Adrenal gland (tissue), 19 donors: ENCODE measurements at places on chromosomes 2 and 18.

DNA sequence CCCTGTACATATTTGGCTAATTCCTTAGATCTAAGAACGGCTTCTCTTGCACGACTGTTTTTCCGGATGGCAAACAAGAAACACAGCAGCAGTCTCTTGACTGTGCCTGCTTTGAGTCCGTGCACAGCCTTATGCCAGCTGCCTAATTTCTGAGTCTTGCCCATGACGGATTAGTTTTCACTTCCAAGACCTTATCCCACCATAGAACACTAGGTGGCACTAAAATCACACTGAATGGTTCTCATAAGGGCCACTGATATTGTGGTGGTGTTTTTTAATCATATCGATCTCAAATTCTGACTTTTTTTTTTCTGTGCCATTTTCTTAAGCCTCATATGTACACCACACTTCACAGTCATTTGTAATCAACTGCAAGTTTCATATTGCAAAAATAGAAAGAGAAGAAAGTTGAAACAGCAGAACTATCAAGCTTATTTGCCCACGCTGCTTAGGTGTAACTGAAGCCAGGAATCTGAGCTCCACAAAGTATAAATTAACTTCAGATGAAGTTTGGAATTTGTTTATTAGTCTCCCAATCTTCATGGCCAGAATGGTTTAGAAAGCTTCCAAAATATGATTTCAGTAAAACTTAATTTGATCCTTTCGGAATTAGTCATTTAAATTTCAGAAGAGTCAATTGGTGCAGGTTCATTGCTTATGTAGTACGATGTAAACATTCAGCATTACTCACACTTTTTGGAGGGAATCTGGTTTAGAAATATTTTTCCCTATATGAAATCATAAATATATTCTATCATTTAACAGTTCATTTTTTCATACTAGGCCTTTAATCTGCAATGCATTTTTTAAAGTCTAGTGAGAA lies 45.5 kb upstream of the SCN7A start:
- no peaks in the 10 kb centered on the region for H3K4me1 ChIP-seq
- H3K27ac ChIP-seq = no peak overlapping the region
- peak; percentile 12 for DNase-seq

DNA sequence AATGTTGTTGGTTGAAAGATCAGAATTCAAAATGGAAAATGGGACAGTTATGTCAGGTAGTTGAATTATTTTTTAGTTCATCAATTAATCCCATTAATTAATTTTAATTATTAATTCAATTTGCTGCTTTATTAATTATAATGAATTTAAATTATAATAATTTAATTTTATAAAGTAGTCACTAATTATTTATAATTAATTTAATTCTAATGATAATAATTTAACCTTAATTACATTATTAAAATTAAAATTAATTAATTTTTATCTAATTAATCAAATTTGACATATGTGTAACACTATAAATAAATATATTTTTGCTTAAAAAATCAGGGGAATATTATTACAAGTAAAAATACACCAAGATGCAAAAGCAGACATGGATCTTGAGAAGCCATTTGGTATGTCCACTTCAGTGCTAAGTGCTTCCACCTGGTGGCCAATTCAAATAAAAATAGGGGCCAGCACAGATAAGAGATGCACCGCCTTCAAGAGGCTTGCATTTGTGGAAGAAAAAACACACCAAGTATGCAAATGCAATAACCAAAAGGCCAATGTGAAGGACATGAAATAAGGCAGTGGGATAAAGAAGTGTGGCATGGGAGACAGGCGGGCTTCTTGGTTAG lies 73.2 kb downstream of the MBP start:
- peaks cover 4% of the 10 kb centered on the region for H3K4me1 ChIP-seq
- H3K36me3 ChIP-seq = no peaks in the 10 kb centered on the region
- DNase-seq = no peak
- no peaks in the 10 kb centered on the region for H3K27me3 ChIP-seq

DNA sequence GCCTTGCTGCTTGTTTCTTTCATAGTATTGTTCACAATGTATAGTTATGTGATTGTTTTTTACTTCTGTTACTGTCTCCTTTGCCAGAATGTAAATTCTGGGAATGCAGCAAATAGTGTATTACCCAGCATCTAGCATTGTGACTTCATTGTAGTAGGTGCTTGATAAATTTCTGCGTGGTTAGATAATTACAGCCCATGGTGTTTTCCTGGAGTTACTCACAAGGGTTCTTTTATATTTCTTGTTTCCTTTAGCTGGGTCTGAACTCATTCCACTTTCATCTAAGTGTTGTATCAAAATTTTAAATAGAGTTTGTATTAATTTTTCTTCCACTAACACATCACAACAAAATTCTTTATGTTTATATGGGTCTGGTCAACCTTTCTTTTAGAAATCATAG lies 132.6 kb downstream of the MAP4K4 start:
- no peak overlapping the region for H3K4me3 ChIP-seq
- peaks cover 2% of the 10 kb centered on the region for H3K36me3 ChIP-seq
- H3K4me1 ChIP-seq = no peaks in the 10 kb centered on the region
- DNase-seq = no peak
- no peaks in the 10 kb centered on the region for H3K27me3 ChIP-seq

GRCh38 chr2:132562245-132562644 lies 107.8 kb downstream of the LYPD1 start:
- no peaks in the 10 kb centered on the region for H3K36me3 ChIP-seq
- H3K4me1 ChIP-seq = no peaks in the 10 kb centered on the region
- no peak overlapping the region for H3K27ac ChIP-seq
- H3K27me3 ChIP-seq = no peaks in the 10 kb centered on the region

DNA sequence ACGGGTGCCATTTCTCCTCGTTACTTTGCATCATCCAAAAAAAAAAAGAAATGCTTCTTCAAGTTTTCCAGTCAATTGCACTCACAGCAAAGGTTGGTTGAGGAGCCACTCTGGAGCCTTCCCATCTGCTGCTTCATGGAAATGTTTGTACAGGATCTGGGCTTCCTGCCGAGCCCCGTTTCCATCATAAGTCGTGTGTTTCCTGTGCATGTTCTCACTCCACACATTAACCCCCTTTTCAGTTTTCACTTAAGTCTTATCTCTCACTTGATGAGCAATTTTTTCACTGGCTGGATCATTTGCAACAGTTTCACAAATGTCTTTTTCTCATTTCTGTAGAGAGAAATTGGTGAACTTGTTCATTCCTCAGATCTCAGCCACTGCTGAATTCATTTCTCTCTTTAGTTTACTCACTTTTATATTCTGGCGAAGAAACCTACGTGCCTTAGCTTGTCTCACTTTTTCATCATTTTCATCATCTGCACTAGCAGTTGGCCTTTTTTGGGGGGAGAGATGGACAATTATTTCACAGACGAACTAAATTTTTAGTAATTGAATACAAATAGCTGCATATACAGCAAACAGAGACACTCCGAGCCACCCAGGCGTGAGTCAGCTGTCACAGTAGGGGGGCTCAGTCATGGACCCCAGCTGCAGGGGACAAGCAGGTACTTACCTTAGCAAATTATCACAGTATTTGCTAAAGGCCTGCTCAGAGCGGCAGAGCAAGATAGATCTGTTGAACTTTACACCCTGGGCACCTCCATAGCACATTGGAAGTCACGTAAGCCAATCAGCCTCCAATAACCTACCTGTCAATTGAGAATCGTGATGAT lies 750.8 kb upstream of the ID2 start:
- DNase-seq = no peak
- H3K4me1 ChIP-seq = no peaks in the 10 kb centered on the region
- no peaks in the 10 kb centered on the region for H3K36me3 ChIP-seq

DNA sequence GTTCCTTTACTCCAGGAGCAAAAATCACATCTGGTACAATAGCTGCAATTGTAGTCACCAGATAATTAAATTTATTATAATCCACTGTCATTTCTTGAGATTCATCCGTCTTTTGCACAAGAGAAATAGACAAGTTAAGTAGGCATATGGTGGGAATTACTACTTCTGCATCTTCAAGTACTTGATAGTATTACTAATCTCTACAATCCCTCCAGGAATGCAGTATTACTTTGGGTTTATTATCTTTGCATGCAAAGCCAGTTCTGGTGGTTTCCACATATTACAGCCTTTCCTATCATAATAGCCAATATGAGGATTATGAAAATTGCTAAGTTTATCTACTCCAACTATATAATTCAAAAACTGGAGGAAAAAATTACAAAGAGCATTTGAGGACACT lies 254.1 kb downstream of the IKZF2 start:
- H3K27me3 ChIP-seq = no peaks in the 10 kb centered on the region
- no peak overlapping the region for H3K27ac ChIP-seq
- H3K4me3 ChIP-seq = no peak overlapping the region
- no peaks in the 10 kb centered on the region for H3K36me3 ChIP-seq
- DNase-seq = no peak

DNA sequence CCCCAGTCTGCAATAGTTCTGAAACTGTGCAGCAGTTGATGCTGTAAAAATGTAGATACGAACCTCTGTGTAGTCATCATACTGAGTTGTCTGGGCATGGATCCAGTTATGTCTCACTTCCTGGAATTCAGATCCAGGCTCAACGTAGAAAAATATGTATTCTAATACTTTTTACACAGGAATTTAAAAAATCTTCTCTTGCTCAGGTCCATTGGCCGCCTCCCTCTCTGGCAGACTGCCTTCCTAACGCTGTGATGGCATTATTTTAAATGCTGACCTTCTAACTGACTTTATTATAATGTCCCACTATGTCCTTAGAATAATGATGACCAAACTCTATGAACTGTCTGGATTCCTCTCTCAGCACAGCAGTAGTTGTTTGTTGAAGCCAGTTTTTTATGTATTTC lies 119.6 kb downstream of the FEZ2 start:
- peak overlapping the region; percentile 25 for H3K27ac ChIP-seq
- no peak overlapping the region for H3K4me3 ChIP-seq
- no peaks in the 10 kb centered on the region for H3K36me3 ChIP-seq

DNA sequence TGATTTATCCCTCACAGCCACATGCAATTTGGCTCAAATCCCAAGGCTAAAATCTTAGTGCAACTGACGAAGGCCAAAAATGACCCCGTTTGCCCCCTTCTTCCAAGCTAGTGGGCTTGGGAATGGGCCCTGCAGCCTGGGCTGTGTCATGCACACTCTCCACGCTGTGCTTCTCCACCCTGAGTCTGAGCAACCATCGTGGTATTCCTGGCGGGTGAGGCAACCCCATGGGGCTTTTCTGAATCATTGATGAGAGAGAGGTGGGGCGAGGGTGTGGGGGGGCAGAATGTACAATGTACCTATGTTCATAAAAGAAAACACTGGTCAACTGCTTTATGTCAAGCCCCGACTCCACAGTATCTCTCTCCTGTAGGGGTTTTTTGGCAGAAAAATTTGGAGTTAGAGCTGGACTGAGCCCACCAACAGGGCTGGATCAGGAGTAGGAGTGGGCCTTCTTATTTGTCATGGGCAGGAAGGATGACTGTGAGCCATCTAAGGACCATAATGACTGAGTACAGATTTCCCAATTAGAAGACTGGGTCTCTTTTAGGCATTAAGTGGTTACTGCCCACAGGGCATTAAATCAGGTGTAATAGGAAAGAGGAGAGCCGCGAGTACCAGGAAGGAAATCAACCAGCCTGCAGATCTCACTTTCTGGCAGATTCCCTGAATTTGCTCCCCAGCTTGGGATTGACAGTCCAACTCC lies 8.9 kb downstream of the SULT1C2 start:
- no peaks in the 10 kb centered on the region for H3K4me1 ChIP-seq
- H3K4me3 ChIP-seq = no peak overlapping the region
- H3K36me3 ChIP-seq = no peaks in the 10 kb centered on the region
- no peak for DNase-seq

GRCh38 chr2:120436885-120437603 lies 91.1 kb downstream of the INHBB start:
- no peaks in the 10 kb centered on the region for H3K36me3 ChIP-seq
- H3K27ac ChIP-seq = peak overlapping the region; percentile 54
- H3K4me3 ChIP-seq = no peak overlapping the region
- no peaks in the 10 kb centered on the region for H3K4me1 ChIP-seq

DNA sequence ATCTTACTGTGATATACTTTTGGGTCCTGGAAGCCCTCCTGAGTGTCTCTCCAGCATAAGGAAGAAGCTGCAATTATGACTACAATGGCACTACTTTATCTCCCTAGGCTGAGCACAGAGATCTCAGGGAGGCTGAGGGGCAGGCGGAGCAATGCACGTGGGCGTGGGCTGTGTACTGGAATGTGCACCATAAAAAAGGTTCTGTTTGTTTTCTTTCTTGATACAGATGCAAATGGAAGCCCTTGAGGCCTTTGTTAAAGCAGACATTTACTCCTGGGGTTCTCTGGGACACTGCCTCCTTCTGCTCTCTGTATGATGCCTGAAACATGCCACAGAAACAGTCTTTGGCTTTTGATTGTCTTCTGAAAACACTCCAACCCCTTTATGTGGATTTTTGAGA lies 79.1 kb upstream of the DLX2 start:
- H3K36me3 ChIP-seq = no peaks in the 10 kb centered on the region
- no peaks in the 10 kb centered on the region for H3K27me3 ChIP-seq
- DNase-seq = no peak
- no peak overlapping the region for H3K27ac ChIP-seq

GRCh38 chr2:96760986-96761832 lies 507 bp downstream of the CNNM4 start:
- H3K27me3 ChIP-seq = no peaks in the 10 kb centered on the region
- H3K4me3 ChIP-seq = peak overlapping the region; percentile 69
- no peaks in the 10 kb centered on the region for H3K36me3 ChIP-seq
- H3K4me1 ChIP-seq = peaks cover 42% of the 10 kb centered on the region
- peak; percentile 59 for DNase-seq

DNA sequence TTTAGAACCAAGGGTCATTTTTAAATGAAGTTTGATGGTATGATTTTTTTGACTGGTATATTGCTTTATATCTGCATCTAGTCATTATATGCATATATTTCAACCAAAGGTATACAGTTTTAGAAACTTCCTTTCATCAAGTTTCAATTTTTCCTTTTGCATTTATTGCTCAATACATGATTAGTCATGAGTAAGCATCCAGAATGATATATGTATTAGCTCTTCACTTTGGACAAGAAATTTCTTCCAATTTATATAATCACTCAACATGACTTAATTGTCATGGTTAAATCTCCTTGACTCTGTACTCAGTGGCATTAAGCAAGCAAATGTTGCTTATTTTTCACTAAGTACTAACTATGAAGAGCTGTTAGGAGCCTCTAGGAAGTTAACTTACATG lies 123.6 kb downstream of the PLCL1 start:
- DNase-seq = no peak
- no peaks in the 10 kb centered on the region for H3K36me3 ChIP-seq
- no peak overlapping the region for H3K27ac ChIP-seq
- H3K4me1 ChIP-seq = peaks cover 19% of the 10 kb centered on the region
